A549 treated with RU486 at 1 μM for 4 hours (cell line): ENCODE measurements at places on chromosomes 5 and 9. TPM values are rescaled to one million over a fixed set of nuclear protein-coding genes. Genes with fewer than 3 reads are reported as not detected.

Gene CFAP90
- 0.45 to 0.96 TPM (median 0.61 TPM) in 5 replicates for total RNA-seq

Gene TMOD1
- total RNA-seq, result 2.3 to 3.3 TPM (median 2.6 TPM) in 5 replicates

Gene PSMD5
- 25.4 to 33.5 TPM (median 29.2 TPM) in 5 replicates for total RNA-seq

Gene PCDHGB3
- 0.17 to 0.30 TPM (median 0.23 TPM) in 5 replicates for total RNA-seq
